ENCODE measurements at places on chromosomes 11 and 22. TPM values are rescaled to one million over a fixed set of nuclear protein-coding genes. Genes with fewer than 3 reads are reported as not detected.
A peak's percentile ranks its signal among the peaks of the same experiment; 100 is the strongest.

- no peak for DNase-seq
These were observed 16.1 kb downstream of the SCARF2 start for GRCh38 chr22:20421507-20421874.

DNA sequence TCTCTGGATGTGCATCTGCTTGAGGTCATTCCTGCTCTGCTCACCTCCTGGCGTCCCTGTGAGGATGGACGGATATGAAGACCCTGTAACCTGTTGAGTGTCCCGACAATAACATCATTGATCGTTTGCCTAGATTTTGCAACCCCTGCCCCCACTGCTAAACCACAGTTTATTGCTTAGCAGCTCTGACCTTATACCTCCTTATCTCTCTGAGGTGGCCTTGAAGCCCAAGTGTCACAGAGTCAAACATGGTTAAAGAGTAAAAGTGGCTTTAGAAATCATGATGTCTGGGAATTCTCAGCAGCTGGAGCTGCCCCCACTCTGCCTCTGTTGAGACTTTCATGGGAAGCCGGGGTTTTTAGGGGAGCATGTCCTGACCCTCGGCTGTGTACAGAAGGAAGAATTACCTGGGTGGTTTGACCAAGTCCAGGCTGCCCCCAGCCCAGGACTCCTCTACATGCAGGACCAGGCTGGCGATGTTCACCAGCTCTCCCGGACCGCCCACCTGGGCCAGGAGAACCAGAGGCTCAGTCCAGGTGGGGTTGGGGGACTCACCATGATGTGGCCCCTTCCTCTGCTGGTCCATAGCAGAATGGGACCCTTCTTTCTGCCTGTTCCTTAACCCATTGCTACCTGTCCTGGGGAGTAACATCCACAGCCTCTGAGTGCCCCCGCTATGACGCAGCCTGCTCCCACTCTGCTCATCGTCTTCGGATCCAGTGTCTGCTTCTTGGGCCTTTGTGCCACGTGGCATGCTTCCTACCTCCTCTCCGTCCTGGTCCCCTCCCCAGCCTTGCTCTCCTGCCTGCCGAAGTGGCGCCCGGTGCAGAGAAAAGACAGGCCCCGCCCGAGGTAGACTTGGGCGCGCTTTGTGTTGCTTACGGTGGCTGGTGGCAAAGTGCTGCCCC lies 33.4 kb upstream of the FTH1 start:
- no peak for DNase-seq

GRCh38 chr11:2883640-2883978 lies 2.0 kb downstream of the CDKN1C start:
- no peak for DNase-seq

The SH3BP1 gene
- 22.8 TPM for polyA plus RNA-seq

The CCDC157 gene
- 1.9 TPM for polyA plus RNA-seq

The JAM3 gene
- polyA plus RNA-seq: 54.8 TPM

- no peak for DNase-seq
These were observed 15.3 kb upstream of the CDC42BPG start for GRCh38 chr11:64859542-64860414.

GRCh38 chr22:48753752-48754517 lies 1073.7 kb downstream of the BRD1 start:
- no peak for DNase-seq

The SIPA1 gene
- 20.5 TPM for polyA plus RNA-seq

DNA sequence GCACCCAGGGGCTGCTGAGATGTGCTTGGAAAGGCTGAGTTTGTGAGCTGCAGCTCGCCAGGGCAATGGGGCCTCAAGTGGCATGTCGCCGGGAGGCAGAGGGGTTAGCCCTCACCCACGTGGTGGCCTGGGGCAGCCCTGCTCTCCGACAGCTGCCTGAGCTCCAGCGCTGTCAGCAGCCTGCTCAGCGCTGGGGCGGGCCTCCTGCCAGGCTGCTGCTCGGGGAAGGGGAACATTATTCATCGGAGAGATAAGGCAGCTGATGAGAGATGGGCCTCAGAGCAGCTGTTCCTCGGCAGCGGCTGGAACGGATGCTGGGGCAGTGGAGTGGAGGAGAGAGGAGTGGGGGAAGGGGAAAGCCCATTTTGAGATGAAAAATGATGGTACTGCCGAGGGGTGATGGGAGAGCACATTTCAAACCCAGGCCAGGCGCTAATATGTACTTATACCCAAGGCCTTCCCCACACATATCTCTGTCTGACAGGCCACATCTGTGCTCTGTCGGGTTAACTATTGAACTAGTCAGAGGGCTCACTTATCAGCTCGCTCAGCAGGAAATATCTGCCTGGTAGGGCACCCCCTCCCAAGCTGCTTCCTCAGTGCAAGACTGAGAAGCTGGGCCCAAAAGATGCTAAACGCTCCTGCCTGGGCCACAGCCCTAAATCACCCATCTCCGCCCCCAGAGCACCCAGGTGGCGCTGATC lies 79.5 kb downstream of the TIMP3 start:
- DNase-seq: peak; percentile 78

The SOX10 gene
- 2.0 TPM for polyA plus RNA-seq

GRCh38 chr11:128289048-128289447 lies 298.3 kb downstream of the ETS1 start:
- no peak for DNase-seq
